Activated CD4-positive, alpha-beta memory T cell treated with anti-CD3 and anti-CD28 coated beads for 36 hours (primary cell): ENCODE measurements at places on chromosomes 6 and 20.
A peak's percentile ranks its signal among the peaks of the same experiment; 100 is the strongest.

- no peak for DNase-seq
Measured at GRCh38 chr6:134816780-134817179, 133.1 kb downstream of the ALDH8A1 start.

DNA sequence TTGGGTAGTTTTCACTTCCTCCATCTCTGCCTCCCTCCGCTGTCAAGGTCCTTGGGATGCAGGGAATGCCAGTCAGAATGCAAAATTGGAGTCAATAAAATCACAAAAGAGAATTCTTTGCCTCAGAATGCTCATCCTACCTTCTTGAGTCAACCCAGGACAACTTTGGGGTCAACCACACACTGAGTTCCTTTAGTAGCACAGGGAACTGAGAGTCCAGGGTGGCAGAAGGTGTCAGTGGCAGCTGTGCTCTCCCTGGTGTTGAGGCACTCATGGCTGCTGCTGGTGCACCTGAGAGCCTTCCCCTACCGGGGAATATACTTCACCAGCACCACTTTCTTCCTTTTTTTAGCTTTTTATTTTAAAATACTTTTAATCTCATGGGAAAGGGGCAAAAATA is 829 bp upstream of the NOTCH4 start:
- DNase-seq: no peak

GRCh38 chr20:14744723-14745122 is 407.3 kb upstream of the FLRT3 start:
- no peak for DNase-seq

DNA sequence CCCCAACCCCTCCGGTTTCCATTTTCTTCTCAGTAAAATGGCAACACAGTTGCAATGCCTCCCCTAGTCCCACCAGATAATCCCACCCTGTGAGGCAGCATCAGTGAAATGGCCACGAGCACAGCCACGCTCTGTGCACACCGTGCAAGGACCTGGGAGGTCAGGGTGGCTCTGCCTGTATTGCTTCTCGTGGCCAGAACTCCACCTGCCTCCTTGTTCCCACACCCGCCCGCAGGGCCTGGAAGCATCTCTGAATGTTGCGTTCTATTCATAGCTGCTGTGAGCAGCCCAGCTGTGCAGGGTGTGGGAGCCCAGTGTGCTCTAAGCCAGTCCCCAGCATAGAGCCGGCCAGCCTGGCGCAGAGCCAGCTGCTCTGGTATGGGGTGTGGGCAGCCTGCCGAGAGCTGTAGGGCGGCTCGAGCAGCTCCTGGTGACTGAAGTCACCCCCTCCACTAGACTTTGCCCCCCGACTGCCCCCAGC is 161.1 kb downstream of the DLL1 start:
- DNase-seq: no peak

- DNase-seq: no peak
Measured at GRCh38 chr6:71028236-71028876, 71.5 kb upstream of the B3GAT2 start.

GRCh38 chr6:123434186-123434585 is 202.6 kb downstream of the TRDN start:
- no peak for DNase-seq

DNA sequence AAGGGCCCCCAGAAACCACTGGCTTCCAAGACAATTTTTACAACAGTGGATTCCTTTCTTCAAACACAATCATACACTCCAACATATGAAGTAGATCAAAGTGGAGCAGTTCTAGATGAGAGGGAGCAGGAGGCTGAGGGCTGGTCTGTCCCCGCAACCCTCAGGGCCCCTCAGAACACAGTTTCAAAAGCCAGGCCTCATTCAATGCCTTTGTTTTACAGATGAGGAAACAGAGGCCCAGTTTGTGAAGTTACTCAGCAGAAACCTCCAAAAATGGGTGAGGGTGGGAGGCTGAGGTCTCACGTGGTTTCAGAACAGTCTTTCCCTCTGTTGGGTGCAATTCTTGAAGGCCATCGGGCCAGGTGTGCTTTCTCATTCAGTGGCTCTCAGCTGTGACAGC is 134.9 kb downstream of the SCML4 start:
- no peak for DNase-seq

DNA sequence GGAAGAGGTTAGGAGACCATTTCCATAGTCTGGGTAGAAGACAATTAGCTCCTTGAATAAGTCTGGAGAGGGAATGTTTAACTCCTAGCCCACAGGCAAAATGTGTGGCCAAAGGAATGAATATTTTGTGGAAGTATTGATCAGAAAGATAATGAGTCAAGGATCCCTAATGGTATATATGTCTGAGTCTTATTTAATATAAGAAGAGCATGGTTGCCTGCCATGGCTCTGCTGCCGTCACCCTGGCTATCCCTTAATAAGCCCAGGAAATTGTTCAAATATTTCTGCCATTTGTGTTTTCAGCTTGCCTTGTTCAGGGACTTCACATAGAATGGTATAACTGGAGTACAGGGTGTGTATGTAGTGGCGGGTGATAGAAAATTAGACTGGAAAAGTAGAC is 18.1 kb upstream of the CALHM6 start:
- no peak for DNase-seq

GRCh38 chr6:55833284-55833683 is 42.1 kb downstream of the BMP5 start:
- no peak for DNase-seq

DNA sequence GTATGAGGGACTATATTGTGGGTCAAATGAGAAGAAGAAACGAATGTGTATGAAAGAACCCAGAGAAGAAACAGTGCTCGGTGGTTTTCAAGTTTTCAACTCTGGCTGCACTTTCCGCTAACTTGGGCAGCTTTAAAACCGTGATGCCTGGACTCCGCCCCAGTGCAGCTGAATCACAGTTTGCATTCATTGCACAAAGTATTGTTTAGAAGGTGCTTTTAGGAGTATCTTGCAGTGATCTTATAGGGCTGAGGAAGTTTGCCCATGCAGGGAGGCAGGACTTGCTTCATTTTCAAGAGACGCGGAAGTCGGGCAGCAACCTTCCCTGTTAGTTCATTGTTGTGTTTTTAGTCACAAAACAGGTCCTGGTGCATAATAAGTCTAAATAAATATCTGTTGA is 52.7 kb downstream of the RSPH3 start:
- DNase-seq: no peak

- peak; percentile 69 for DNase-seq
Measured at GRCh38 chr6:42404484-42404883, 47.2 kb downstream of the TRERF1 start.

DNA sequence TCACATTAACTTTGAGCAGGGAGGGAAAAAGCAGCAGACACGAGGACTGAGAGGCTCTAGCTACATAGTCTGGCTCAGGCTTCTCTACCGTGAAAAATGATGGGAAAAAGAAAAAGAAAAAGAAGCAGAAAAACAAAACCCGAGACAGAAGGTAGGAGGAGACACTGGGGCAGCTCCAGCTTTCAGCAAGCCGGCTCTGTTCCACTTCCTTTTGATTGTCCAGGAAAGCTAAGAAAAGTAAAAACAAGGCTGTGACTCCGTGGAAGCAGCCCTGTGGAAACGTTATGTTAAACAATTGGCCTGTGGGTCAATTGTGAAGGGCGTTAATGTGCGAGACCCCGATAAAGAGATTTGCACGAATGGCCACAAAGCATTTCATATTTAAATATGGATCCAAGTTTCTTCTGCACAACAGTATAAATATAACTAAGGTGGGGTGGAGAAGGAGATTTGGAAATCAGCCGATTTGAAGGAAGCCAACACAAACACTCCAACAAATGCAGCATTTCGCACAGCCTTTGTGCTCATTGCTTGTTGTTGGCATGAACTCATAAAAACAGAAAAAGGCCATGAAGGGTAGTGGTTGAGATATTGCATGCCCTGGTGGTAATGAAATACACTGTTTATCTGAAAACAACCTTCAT is 236.9 kb upstream of the JAG1 start:
- DNase-seq: no peak

- peak; percentile 19 for DNase-seq
Measured at GRCh38 chr6:150229436-150230163, 86.8 kb downstream of the PPP1R14C start.

DNA sequence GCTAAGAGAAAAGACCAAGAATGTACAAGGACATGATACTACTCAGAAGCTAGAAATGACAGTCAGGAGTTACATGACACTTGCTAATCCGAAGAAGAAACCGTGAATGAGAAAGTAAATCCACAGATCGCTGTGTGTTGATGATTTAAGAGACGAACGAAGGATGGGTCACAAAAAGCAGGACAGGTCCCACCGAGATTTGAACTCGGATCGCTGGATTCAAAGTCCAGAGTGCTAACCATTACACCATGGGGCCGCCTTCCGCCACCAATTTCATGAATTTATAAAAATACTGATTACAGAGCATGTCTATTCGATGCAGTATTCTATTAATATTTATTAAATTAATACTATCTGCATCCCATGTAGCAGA is 54.0 kb upstream of the BTN3A2 start:
- DNase-seq: peak; percentile 75

- DNase-seq: no peak
Measured at GRCh38 chr6:3368685-3369084, 88.2 kb downstream of the SLC22A23 start.

GRCh38 chr20:5181958-5182357 is 55.1 kb downstream of the CDS2 start:
- no peak for DNase-seq

DNA sequence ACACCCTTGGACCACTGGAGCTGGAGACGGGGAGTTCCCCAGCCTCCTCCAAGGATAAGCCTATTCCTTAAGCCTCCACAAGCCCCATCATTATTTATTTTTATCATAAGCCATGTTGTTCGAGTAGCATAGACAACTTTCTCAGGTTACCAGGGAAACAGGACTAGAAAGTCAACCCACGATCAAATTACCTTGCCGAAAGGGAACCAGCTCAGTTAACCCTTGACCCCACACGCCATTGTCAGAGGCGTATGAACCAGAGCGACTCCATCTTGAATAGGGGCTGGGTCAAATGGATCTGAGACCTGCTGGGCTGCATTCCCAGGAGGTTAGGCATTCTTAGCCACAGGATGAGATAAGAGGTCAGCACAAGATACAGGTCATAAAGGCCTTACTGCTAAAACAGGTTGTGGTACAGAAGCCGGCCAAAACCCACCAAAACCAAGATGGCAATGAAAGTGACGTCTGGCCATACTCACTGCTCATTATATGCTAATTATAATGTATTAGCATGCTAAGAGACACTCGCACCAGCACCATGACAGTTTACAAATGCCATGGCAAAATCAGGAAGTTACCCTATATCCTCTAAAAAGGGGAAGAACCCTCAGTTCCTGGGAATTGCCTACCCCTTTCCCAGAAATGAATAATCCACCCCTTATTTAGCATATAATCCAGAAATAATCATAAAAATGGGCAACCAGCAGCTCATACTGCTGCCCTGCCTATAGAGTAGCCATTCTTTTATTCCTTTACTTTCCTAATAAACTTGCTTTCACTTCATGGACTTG is 22.4 kb downstream of the SYNJ2 start:
- no peak for DNase-seq

DNA sequence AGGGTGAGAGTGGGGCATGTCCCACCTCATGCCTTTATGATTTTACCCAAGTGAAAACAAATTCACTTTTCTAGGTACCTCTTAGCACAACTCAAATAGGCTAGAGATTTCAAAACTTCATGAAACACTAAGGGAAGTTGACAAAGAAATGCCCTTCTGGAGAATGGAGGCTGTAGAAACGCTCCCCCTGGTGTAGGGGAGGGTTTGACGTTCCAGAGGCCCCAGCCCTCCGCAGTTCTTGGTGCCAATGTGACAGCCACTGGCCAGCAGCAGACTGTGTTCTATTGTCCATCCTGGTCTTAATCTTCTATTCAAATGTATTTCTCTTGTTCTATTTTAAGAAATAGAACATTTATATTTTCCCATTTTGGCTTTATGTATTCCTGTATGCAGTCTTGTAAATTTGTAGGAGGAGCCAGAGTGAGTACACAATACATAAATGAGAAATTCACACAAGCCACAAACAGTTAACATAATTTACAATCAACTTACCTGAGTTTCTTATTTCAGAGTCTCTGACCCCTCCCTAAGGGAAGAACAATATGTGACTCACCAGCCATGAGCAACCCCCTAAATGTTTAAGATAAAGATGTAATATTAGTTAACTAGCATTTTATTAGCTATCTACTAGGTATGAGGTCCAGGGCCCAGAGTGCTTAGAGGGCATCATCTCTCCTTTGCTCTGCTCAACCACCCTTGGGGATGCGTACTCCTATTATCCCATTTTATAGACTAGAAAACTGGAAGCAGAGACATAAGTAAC is 8.8 kb upstream of the MUC21 start:
- DNase-seq: no peak

GRCh38 chr6:98529364-98529763 is 305.0 kb upstream of the POU3F2 start:
- DNase-seq: no peak

DNA sequence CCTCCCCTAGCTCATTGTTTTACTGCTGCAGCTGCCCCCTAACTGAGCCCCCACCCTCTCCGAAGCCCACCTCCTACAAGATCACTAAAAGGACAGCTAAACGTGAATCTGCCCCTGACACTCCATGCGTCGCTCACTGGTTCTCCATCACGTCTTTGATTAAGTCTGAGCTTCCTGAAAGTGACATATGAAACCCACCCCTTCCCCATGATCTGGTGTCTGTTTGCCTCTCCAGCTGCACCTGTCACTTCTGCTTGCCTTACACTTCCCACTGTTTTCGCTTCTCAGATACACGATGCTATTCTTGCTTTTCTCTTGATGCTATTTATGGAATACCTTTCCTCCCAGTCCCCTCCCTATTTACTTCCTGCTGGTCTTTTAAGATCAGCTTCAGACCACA is 8.0 kb upstream of the PERP start:
- DNase-seq: no peak

GRCh38 chr6:10542213-10542612 is 21.1 kb downstream of the GCNT2 start:
- no peak for DNase-seq
